ENCODE measurements at places on chromosomes 4 and X.

DNA sequence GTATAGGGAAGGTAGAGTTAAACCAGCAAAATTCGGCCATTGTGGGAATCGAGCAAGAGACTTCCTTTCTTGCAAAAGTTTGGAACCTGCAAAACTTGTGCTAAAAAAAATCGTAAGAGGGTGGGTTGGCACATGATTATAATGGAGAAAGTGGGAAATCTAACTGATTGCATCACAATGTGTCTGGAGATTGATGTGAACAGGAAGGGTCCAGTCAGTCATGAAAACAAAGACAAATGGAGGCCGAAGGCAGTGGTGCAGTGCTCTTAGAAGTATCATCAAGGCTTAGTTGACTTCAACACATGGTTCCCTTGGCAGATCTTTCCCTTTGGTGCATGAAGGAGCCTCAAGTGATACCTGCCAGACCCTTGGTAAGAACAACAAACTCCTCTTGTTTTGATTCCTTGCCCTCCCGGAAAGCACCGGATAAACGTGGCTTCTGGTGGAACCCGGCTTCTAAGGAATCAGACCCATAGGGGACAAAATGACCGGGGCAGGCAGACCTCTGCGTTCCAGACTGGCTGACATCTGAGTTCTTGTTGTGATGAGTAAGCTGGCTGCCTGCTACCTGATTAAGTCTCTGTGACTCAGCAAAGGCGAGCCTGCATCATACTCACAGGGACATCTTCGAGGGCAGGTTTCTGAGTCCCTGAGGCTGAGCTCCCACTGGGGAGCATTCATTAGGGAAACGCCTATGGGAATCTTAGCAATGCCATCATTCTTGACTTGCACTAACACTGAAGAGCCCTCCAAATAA is 87.7 kb upstream of the MAP3K15 start:
- peak; percentile 52 for DNase-seq

- DNase-seq, result no peak
Observed at GRCh38 chr4:16916719-16917337, 18.4 kb upstream of the LDB2 start.

GRCh38 chr4:176270669-176271068 is 1.6 kb upstream of the ASB5 start:
- DNase-seq, result peak; percentile 100

DNA sequence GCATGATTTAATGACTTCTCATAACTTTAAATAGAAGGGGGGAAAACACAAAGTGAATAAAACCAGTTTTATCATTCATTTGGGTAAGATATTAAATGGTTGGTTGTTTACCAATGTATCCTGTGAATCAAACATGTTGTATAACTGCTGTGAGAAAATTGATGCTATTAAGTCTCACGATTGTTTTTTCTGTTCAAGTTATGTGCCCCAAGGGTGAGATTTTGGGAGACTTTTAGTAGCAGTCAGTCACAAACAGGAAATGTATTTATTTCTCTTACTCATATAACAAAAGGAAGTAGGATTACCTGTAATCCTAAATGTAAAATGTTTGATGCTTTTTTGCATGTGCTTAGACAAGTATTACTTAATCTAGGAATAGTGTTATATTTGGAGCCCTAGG is 39.2 kb downstream of the MTHFD2L start:
- no peak for DNase-seq

DNA sequence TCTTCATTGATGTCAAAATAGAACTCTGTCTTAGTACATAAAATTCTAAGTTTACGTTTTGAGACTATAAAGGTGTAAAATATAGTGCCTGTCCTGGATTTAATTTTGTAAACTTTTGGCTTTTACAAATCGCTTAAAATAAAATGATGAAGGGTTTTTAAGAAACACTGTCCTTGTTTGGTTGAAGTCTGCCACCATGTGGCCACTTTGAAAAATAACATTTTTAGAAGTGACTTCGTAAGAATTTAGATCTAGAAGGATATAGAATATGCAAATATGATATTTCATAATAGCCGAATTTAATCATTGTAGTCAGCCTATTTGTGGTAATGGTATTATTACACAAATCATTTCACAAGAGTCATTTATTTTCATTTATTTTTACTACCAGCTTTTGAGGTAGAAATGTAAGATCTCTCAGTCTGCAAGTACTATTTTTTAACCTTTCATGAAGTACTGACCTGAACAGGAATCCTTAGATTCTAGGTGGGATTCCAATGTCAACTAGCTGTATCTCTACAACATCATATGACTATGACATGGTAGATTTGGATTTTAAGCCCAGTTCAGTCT is 31.0 kb upstream of the FAT4 start:
- DNase-seq, result peak; percentile 30

- no peak for DNase-seq
Observed at GRCh38 chrX:132908891-132909290, 49.5 kb downstream of the HS6ST2 start.

DNA sequence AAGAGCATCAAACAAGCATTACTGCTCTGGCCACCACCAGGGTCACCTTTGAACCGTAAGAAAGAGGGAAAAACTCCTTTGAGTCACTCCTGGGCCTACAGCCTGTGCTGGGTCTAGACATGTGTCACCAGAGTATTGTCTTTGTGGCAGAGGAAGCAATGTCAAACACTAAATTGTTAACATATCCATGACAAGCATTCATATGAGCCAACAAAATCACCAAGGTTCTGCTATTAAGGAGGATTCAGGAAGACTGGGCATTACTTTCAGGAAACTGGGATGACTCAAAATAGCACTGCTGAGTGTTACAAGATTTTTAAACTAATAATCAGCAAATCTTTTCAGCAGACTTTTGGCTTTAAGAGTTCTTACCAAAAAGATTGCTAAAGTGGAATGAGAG is 28.1 kb downstream of the LGI2 start:
- peak; percentile 20 for DNase-seq

DNA sequence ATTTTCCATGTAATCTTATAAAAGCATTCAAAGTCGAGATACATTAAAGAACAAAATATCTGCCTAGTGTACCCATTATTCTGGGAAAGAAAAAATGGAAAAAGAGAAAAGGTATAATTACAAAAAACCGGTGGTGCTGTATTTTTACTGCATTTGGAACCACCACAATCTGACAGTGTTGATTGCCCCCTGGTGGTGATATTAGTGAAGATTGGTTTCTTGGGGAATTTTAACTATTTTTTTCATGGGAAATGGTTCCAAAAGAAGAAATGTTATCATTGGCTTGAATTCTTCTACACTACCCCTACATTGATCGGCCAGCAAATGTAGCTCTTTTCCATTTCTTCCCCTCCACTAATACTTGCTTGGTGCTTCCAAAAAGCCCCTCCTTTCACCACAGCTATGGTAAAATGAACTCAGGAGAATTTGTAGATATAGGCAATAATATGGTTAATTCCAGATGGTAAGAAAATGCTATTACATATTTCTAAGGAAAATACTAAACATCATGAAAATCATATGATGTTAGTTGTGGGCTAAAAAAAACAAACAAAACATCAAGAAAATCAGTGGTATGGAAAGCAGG is 50.0 kb downstream of the COX18 start:
- DNase-seq, result peak; percentile 33

DNA sequence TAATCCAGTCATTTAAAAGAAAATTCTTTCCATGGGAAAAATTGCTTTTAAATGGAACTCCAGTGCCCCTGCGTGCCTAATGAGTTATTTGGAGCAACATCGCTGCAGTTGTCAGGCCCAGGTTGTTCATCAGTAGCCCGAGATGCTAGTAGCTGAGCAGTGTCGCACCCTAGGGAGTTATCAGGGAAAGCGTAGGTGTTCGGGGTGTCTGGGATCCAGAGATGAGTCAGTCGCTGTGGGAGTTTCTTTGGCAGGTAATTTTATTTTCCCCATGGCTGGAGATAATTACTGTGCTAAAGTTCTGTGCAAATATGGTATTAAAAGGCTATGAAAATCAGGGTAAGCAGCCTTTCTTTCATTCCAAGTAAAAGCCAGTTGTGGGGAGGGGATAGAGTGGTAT is 49.4 kb downstream of the ANXA3 start:
- no peak for DNase-seq

DNA sequence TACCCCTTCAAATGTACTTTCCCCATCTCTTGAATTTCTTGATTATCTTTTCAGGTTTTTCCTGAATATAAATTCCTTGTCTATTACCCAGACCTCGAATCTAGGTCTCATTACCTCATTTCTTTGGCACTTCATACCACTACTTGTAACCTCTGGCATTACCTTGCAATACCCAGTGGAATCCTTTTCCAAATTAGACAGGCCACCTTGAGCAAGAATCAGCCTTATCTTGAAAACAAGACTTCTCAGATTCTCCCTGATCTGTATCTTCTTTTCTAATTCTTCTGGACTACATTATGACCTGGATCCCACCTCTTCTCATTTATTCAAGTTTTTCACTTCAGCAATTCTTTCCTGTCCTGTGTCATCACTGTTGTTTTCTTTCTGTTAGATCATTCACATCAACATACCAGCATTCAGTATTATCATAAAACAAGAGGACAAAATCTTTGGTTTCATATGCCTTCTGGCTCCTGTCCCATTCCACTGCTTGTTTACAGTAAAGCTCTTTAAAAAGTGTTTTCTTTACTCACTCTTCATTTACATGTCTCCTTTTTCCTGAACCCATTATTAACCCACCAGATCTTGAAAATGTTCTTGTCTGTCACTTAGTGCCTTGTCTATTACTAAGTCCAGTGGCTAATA is 275.6 kb upstream of the HS3ST1 start:
- DNase-seq, result no peak

DNA sequence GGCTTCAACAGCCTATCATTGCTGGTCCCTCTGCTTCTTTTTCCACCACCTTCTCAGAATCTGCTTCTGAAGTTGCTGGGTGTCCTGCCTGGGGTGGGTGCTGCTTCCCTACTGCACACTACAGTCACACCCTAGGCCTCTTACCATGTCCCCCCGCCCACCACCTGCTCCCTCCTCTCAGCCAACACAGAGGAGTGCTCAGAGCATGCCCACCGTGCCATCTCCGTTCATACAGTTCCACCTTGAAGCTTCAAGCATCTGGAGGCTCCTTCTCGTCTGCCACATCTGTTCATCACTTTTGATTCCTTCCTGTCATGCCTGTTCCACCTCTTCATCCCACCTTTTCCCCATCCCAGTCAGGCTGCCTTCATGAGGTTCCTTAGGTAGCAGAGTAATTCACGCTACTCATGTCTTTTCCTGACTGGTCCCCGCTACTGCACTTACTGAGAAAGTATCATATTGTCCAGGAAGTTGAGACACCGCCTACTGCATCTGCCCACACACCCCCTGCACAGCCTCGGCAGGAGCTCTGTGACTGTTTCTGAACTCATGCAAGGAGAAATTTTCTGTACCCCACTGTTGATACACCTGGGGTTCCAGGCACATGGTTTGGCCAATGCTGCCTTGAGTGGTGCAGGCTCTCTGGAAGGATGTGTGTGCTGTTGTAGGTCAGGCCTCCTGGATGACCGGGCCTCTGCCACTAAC is 39.5 kb downstream of the HADH start:
- no peak for DNase-seq

DNA sequence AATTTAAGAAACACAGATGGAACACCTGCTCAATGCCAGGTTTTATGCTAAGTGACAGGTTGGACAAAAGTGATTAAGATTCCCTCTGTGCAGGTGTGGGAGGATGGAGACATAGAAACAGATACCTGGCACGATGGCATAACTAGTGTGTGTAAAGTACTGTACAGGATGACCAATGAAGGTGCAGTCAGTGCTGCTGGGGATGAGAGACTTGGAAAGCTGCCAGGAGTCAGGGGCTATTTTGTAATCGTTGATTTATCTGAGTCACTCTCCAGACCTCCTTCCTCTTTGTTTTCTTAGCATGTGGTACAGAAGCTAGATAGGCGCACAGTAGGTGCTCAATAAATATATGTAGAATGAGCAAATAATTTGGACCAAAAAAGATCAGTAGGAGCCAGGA is 58.2 kb downstream of the CWH43 start:
- no peak for DNase-seq

DNA sequence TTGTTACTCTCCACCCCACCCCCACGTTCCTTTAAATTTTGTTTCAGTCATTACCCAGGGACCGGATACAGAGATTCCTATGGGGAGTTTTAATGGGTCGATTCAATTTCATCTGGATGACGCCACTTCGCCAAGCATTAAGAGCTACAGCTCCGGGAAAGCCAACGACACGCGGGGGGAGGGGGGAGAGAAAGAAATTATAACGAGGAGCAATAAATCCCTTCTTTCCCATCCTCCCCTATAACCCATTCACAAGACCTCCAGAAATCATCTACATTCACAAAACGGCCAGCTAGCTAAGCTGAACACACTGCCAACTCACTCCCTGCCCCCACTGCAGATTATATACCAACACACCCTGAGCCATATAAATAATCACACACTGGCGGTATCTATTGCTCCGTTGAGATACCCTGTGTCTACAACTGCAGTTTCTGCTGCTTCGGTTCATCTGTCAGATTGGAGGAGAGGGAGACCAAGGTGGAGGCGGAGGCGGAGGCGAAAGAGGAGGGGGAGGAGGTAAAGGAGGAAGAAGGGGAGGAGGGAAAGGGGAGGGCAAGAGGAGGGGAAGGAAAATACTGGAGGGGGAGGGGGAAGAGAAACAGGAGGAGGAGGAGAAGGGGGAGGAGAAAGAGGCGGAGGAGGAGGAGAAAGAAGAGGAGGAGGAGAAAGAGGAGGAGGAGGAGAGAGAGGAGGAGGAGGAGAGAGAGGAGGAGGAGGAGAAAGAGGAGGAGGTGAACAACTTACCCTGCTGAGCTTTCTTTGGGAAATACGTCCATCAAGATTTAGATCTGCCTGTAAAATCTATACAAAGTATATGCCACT is 113.9 kb upstream of the VAMP7 start:
- peak; percentile 91 for DNase-seq

Measured in fibroblast of skin of right quadriceps (primary cell).